Activated T-helper 9 cell treated with anti-CD3 and anti-CD28 coated beads, Interleukin-2, amount 50 U/mL, for 16 hours (primary cell): ENCODE measurements at places on chromosomes 2 and 18.

GRCh38 chr2:238081561-238081960 lies 18.6 kb upstream of the ESPNL start:
- no peak for DNase-seq

DNA sequence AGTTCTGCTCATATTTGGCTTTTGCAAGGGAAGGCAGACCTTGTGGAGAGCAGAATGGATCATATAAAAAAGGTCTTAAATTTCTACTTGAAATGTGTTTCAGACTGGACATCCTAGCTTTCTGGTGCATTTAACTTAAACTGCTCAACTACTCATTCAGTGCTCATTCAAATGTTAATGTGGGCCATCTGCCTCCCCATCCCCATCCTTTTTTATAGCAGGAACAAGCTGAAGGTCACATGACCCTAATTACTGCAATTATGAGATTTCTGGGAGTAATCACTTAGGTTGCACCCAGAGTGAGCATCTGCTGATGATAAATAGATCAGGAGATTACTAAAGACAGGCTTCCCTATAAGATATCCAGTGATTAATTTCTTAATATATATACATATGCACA lies 96.1 kb downstream of the MAP2 start:
- no peak for DNase-seq

DNA sequence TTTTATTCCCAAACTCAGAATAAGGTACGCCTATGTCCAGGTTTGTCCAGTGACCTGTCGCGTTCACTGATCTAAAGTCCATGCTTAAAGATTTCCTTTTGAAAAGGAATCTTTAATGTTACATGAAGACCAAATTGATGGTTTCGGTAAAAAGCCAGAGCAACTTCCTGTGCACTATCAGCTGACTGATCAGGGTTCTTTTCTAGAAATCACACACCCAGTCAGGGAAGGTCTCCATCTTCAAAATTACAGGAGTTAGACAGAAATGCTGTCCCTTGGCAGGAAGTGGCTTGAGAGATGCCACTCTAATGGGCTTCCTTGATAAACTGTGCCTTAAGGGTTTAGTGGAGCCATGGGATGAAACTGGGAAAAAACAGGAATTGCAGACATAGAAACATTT lies 14.7 kb upstream of the ARHGAP25 start:
- no peak for DNase-seq

DNA sequence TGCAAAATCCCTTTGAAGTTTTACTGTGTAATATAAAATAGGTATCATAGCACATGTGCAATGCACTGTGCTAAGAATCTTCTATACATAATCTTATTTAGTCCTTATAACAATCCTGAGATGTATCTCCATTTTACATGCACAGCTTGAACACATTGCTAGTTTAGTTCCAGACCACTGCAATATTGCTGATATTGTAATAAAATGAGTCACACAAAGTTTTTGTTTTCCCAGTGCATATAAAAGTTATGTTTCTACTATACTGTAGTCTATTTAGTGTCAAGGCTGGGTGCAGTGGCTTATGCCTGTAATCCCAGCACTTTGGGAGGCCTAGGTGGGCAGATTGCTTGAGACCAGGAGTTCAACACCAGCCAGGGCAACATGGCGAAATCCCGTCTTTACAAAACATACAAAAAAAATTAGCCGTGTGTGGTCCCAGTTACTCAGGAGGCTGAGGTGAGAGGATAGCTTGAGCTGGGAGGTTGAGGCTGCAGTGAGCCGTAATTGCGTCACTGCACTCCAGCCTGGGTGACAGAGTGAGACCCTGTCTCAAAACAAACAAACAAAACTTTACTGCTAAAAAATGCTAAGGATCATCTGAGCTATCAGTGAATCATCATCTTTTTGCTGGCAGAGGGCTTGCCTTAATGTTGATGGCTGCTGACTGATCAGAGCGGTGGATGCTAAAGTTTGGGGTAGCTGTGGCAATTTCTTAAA lies 1.7 kb upstream of the USP14 start:
- no peak for DNase-seq

DNA sequence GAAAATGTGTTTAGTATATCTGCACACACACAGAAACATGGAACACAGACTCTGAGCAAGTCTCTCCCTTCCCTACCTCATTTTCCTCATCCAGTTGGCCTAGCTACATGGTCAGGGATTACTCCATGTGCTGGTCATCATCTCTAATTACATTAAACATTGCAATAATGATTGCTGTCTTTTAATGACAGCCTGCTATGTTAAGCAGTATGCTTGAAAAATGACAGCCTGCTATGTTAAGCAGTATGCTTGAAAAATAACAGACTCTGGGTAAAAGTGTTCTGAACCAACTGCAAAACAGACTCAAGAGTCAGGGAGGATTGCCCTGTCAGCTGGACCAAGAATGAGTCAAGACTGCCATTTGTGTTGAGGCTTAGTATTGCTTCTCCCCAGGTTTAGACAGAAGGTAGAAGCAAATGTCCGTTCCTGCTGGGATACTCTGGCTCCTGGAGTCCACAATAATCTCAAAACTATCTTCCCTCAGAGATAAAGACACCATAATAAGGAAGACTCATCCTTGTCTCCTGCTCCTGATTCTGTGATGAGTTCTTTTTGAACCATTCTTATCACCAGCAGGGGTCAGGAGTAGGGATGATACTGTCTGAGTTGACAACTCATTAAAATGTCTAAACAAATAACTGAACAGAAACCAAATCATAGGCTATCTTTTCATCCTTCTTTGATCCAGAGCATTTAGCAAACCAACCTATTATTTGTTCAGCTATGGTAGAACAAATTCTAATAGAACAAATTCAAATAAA lies 57.7 kb downstream of the CCDC93 start:
- no peak for DNase-seq

GRCh38 chr18:36327352-36328316 lies 30.1 kb downstream of the FHOD3 start:
- no peak for DNase-seq
